ENCODE measurements at places on chromosomes 16 and 17.

GRCh38 chr16:12113523-12114345 is 137.2 kb downstream of the SNX29 start:
- no peak for DNase-seq

GRCh38 chr17:76074390-76075363 is at the start of gene GALR2:
Gene GALR2 (plus strand): TSS chr17:76074781. CDS start chr17:76074884, 103 bp downstream.
- no peak for DNase-seq

DNA sequence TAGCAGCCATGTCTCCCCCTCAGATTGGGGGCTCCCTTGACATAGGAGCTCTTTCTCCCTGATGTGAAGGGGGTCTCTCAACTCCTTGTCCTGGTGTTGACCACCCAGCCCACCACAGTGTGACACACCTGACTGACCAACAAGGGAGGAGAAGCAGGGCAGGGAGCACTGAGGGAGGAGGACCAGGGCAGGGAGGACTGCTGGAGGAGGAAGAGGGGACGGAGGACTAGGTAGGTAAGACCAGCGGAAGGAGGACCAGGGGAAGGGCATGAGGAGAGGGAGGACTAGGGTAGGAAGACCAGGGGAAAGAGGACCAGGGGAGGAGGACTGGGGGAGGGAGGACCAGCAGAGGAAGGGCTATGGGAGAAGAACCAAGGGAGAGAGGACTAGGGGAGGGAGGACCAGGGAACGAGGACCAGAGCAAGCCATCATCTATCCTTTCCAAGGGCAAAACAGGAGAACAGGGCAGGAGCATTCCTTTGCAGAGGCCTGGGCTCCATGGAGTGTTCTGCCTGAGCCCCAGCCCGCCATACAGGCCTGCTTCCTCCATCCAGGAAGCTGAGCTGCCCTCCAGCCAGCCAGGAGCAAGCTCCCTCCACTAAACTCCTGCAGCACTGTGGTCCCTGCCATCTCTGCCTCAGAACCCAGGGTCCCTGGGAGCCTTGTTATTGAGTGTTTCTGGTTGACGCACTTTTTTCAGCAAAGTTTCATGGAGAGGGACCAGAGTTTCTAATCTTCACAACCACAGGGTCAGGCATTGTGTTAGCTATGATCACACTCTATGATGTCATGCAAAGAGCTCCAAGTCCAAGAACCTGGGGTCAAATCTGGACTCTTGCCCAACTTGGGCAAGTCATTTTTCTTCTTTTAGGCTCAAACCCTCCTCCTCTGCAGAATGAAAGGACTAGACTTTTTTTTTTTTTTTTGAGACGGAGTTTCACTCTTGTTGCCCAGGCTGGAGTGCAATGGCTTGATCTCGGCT is 15.4 kb upstream of the KRT17 start:
- DNase-seq, result no peak

GRCh38 chr16:50718761-50719400 is 23.0 kb upstream of the CYLD start:
- no peak for DNase-seq

GRCh38 chr16:88504489-88505404 is 51.7 kb downstream of the ZFPM1 start:
- no peak for DNase-seq

GRCh38 chr16:52247737-52248136 is 299.2 kb downstream of the TOX3 start:
- no peak for DNase-seq

- DNase-seq, result no peak
Measured at GRCh38 chr16:54355251-54355650, 68.7 kb upstream of the IRX3 start.

- no peak for DNase-seq
Measured at GRCh38 chr17:383771-384621, 31.4 kb upstream of the RPH3AL start.

- DNase-seq, result no peak
Measured at GRCh38 chr16:69553332-69553731, 12.4 kb upstream of the NFAT5 start.

GRCh38 chr16:56348168-56349085 is 76.9 kb downstream of the AMFR start:
- no peak for DNase-seq

GRCh38 chr17:32882734-32883133 is 5.8 kb upstream of the MYO1D start:
- DNase-seq, result no peak

DNA sequence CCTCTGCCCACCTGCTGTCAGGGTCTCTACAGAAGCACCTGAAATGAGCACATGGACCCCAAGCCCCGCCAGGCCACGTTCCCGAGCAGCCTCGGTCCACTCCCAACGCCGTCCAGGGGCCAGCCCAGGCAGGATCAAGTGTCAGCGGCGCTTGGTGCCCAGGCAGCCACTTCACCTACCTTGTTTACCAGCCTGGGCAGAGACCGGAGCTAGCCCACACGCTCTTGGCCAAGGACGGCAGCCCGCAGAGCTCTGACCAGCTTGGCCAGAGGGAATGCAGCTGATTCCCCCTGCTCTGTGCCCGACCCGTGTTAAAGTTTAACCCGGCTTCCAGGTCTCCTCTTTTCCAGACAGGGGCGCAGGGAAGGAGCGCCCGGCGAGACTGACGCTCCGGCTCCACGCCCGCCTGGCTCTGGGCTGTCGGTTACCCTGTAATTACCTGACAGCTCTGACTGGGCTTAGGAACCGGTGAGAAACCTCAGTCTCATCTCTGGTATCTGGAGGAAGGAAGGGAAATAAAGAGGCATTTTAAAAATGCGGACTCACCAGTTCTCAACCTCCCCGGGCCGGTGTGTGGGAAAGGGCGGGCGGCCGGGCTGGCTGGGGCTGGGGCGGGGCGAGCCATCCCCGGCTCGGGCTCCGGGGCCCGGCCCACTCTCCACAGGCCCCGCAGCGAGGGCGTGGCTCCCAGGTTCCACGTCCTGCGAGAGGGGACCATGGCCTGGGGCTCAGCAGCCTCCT is 4.6 kb downstream of the KIFC3 start:
- DNase-seq, result no peak

DNA sequence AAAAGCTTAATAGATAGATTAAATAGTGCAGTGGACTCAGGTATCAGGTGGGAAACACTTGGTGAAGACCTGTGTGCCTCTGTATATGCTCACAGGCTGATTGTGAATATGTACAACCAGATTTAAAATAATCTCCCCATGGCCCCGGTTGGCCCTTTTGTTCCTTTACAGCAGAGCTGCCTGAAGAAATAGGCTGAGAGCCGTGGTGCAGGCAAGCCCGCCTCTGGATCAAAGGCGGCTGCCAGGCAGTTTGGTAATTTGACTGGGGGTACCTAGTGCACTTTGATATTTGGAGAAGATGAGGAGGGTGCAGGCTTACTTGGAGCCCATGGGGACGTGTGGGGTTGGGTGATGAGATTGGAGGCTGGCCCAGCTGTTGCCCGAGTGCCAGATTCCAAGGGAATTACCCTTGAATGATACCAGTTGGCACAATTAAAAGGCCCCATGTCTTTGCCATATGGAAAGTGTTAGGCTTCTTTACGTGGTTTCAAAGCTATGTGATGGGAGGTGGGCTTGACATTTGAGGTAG is 5.0 kb downstream of the NKD1 start:
- DNase-seq, result no peak

GRCh38 chr17:34400301-34400931 is 37.4 kb upstream of the CCL1 start:
- no peak for DNase-seq

DNA sequence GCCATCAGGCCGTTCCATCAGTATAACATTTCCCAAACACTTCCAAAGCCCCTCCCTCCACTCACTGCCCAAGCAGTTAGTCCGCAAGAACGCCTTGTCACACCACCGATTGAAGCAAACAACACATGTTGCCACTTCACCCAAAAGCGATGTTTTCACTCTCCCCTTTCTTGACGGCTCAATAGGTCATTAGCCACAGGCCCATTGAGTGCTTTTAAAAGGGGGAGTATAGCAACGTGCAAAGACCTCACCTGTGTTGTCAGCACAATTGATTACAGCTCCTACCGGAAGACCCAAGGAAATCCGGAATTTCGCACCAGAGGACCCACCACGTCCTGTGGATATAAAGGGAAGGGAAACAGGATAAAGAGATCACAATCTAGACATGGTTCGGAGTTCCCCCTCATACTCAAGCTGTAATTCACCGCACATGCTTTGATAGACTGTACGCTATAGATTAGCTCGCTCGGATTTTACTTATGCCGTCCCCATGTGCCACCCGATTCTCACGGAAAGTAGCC is 690 bp downstream of the RPL23 start:
- DNase-seq, result no peak

DNA sequence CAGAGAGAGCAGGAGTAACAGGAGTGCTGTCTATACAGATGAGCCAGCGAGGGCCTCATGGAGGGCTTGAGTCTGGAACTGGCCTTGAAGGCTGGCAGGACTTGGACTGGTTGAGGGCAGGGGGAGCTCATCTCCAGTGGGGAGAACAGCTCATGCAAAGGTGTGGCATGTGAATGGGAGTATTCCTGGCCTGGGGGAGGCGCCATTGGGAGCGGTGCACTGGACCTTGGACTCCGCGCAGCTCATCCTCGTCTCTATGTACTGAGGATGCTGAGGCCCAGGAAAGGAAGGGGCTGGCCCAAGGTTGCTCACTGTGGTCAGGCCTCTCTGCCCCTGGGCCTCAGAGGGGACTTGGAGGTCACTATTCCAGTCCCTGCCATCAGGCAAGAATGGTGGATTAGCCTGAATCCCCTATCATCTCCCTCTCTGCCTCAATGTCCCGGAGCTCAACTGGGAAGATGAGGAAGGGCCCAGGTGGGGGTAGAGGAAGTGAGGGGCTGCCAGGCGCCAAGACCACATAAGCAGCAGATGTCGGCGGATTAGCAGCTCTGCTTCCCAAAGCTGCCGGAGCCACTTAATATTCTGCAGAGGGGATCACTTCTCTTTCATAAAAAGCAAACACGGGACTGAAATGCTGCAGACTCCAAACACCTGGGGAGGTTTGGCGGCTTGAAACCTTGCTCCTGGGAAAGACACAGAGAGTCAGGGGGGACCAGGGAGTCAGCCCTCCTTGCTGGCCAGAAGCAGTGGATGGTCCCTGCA is 88.9 kb downstream of the SDK2 start:
- no peak for DNase-seq
